ENCODE measurements at places on chromosomes 11 and 22.

DNA sequence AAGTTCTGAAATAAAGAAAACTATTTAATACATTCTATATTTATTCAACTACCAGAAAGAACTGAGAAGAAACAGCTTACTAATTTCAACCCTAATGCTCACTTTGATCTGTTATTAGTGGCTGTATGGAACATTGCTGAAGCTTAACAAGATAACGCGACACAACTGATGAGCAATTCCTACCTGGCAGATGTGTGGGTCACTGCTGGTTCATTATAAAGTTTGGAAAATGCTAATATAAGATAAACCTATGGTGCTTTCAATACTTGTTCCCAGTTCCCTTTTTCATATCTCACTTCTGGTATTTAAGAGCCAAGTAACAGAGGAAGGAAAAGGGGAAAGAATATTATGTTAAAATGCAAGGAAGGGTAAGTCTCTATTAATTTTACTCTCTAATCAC is 10.5 kb downstream of the CTSC start:
- no peak for DNase-seq

DNA sequence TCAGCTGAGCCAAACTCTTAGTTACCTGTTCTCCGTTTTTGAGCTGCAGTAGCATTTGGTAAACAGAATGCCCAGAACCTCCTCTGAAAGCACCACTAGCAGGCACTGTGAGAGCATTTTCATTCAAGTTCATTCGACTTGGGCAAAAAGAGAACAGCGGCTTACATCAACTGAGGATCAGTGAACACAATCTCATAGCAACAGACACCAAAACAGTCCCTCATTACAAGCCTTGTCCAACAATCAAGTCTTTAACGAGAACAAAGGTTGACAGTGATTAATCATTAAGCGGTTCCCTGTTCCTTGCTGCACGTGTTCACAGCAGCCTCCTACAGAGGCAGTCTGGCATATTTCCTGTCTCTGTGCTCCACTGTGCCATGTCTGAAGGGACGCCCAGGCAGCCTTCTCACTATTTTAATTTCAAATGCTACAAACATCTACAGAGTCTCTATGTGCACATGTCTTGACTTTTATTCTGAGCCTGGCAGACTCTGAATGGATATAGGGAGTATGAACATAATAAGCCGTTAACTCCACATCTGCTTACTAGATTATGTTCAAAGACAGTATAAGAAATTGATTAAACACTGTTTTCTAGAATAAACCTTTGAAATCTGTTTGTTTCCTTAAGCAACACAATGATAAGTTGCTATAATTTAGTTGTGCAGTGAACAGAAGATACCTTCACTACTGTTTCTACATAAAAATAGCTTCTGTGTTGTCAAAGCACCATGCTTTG is 88.3 kb upstream of the MTMR2 start:
- no peak for DNase-seq

- DNase-seq: no peak
These were observed 9.9 kb upstream of the EIF4G2 start for GRCh38 chr11:10818594-10818993.

DNA sequence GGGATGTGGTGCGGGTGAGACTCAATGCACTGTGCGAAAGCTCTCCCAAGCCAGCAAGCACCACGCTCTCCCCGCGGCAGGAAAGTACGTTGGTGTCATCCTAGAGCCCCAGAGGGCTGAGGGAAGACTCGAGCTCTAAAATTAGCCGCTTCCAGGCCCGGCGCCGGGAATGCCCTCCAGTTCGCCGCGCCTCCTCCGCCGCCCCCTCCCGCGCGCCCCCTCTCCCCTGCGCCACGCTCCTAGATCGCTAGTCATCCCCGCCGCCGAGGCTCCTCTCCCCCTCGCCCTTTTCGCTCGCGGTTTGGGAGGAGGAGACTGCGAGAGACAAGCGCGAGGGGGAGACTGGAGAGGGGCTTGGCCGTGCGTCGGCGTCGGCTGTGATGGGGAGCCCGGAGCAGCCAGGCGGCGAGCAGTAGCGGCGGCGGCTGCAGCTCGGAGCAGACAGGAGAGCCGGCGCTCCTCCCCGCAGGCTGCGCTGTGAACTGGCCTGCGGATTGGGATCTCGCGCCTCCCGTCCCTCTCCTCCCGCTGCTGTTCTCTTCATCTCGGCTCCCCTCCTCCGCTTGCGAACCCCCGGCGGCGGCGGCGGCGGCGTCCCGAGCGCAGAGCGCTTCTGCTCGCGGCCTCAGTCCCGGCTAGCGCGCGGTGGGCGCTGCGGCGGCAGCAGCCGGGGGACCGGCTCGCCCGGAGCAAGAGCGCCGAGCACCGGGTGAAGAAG is at the start of gene FAT3:
TSS of gene FAT3 (plus strand) at position 412 of the 718 bp plus-strand sequence. CDS start 127,295 bp downstream, outside the sequence.
- DNase-seq: no peak

Measured in stimulated activated effector memory CD8-positive, alpha-beta T cell treated with anti-CD3 and anti-CD28 coated beads, Interleukin-12 subunit alpha, Interleukin-12 subunit beta, amount 100 ng/mL, for 72 hours (primary cell).